Omental fat pad (tissue), 4 donors: ENCODE measurements at places on chromosomes 12 and 14.

DNA sequence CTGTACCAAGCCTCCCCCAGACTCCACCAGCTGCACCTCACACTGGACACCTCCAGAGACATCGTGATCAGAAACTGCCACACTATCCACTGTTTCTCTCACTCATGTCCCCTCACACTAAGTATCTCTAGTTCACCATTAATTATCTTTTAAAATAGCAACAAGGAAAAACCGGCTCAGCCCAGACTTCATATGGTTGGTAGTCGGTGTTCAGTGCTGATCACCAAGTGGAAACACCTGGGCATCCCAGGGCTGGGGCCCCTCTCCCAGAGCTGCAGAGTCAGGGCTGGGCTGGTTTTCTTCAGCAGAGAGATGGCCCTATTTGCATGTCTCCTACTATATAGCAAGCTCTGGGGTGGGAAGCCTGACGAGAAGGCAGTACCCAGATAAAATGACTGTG, 1140.0 kb downstream of the TMEM121 start:
- DNase-seq = no peak

- no peak for DNase-seq
Measured at GRCh38 chr12:112971248-112971647, 7.1 kb upstream of the OAS2 start.

- no peak for DNase-seq
Measured at GRCh38 chr12:63942464-63943241, 98.2 kb downstream of the SRGAP1 start.

DNA sequence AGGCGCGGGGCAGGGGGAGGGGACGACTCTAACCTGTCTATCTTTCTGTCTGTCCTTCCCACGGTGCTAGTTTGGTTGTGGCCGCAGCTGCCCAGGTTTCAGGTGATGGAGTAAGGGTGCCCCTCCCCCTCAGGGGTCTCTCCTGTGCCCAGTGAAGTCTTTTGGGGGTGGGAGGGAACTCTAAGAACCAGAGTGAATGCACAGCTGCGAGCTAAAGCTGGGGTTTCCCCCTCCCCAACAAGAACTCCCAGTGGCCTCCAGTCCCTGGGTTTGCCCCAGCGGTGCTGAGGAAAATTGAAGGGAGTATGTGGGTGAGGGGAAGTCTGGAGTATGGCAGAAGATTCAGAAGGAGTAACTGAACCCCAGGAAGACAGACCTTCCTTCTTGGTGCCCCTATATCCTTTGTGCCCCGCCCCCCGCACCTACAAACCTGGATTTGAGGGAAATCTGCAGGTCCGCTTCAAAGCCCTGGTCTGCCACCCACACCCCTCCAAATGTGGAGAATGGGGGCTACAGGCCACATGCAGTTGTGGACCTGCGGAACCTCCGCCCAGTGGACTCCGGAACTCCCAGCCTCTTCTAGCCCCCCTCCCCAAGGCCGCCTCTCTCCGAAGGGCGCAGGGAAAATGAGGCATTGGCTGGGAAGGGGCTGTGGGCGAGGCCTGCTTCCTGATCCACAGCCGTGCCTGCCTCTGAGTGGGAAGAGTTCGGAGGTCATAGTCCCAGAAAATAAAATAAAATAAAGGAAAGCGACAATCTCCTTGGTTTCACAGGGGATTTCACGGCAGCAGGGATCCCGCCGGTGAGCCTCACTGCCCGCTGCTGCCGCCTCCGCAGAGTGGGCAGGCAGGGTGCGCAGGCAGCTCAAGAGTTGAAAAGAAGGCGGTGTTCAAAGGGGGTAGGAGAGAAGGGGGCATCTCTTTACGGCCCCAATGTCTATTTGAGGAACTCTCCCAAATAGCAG, 3.4 kb upstream of the HOXC9 start:
- no peak for DNase-seq

DNA sequence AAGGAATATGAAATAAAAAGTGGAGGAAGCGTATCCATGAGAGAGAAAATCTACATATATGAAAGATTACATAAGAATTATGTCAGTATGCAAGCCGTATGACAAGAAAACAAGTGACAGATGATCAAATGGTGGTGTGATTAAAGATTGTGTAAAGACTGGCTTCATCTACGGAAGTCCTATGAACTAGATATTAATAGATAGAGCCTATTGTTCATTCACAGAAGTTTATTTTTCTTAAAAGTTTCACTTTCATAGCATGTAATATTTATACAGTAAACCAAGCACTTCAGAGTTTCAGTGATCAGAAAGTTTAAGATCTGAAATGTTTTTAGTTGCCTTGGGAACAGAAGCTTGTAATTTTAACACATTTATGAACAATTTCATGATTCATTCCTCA, 84.5 kb downstream of the VRK1 start:
- DNase-seq = no peak
